ENCODE measurements at places on chromosomes 1 and 21.

DNA sequence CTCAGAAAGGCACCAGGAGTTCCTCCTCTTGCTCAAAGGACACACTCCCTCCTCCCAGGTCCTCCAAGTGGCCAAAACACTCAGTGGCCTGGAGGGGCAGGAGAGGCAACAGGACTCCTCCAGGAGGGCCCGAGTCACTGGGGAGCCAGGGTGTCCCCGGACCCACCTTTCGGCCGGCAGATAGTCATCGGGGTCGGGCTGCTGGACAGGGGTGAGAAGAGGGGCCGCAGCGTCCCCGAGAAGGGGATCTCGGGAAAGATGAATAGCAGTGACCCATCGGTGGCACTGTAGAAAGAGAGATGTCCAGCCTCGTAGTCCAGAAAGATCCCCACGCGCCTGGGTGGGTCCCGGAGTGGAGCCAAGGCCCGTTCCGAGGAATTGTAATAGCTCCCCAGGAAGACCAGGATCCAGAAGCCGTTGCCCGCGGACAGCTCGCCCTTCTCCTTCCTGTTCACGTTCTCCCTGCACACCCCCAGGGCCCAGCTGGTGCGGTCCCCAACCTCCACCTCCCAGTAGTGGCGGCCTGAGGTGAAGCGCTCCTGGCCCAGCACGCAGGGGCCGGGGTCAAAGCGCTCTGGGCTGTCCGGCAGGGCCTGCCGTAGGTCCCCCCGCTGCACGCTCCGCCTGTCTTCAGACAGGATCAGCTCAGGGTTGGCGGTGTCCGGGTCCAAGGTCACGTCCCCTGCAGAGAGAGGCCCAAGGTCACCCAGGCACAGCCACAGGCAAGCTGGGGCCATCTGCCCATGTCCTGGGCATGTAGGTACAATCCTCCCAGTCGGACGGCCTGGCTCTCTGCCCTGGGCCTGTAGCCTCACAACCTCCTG, 11.9 kb downstream of the TRIM11 start:
- no peak for DNase-seq

- DNase-seq = peak; percentile 57
Observed at GRCh38 chr1:174364996-174365736, 82.6 kb upstream of the GPR52 start.

DNA sequence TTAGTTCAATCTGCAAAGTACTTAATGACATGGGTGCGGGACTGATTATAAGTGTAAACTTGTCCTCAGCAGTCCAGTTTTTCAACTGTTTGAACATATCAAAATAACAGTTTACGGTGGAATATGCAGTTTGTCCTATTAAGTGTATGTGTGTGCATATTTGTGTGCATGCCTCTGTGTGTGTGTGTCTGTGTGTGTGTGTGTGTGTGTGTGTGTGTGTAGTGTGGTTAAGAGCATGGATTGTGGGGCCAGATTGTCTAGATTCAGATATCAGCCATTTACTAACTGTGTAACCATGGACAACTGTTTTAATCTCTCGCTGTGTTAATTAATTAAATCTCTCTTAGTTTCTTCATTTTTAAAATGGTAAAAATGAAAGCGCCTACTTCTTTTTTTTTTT, 39.0 kb downstream of the NEXN start:
- no peak for DNase-seq

DNA sequence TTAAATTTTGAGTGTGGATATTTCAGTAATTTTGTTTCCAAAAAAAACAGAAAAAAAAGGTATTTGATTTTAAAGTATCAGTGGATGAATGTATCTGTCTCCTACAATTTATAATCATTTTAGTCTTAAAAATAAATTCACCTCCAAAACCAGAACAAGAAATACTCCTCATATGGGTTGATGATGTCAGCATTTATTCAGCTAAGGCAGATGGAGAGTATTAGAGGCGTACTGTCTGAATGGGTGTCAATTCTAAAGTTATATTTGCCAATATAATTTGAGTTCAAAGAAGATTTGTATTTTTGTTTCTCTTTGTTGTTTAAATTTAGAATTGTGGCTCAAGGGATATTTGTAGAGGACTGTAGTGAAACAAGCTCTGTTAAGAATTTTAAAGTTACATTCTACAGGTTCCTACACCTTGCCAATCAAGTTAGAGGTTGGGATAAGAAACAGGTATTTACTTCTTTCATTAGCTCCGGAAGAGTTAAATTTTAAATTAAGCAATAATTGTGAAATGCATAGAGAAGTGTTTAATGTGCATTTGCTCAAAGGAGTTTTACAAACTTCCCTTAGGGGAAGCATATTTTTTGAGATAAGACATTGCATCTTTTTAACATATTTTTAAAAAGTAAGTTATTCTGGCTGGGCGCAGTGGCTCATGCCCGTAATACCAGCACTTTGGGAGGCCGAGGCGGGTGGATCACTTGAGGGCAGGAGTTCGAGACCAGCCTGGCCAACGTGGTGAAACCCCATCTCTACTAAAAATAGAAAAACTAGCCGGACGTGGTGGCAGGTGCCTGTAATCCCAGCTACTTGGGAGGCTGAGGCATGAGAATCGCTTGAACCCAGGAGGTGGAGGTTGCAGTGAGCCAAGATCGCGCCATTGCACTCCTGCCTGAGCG, 1.2 kb downstream of the PLA2G4A start:
- no peak for DNase-seq

GRCh38 chr1:161199506-161200139, 769 bp upstream of the ADAMTS4 start:
- no peak for DNase-seq

- no peak for DNase-seq
Observed at GRCh38 chr1:241460098-241460873, 59.3 kb downstream of the FH start.

DNA sequence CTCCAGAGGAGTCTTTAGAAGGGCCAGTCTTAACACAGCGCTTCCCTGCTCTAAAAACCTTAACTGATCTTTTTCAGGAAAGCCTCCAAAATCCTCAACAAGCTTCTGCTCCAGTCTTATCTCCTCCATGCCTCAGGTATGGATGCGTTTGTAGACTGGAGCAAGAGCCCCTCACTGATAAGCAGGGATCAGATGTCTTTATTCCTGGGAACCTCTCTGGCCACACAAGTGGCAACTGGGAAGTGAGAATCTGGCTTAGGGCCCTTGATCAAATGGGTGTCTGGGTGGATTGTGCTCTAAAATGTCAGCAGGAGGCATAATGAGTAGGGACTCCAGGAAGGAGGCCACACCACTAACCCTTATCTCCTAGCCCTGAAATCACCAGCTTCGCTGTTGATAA, 1.4 kb downstream of the ZBTB8A start:
- DNase-seq = no peak

DNA sequence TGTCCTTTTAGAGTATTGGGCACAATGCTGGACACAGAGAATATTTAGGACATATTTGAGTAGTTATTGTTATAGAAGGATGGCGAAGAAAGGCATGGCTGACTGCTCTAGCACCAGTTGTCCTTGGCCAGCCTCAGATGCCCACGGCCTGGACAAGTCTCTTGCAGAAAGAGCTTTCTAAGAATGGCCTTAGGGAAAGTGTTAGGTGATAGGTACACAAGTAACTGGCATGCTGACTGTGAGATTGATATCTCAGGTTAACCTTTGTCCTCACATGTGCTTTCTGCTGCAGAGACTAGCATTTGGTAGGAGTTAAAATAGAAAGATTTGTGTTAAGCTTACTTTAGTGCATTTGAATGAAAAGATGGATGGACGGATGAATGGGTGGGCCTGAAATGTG, 10.1 kb downstream of the SFT2D2 start:
- DNase-seq = no peak

DNA sequence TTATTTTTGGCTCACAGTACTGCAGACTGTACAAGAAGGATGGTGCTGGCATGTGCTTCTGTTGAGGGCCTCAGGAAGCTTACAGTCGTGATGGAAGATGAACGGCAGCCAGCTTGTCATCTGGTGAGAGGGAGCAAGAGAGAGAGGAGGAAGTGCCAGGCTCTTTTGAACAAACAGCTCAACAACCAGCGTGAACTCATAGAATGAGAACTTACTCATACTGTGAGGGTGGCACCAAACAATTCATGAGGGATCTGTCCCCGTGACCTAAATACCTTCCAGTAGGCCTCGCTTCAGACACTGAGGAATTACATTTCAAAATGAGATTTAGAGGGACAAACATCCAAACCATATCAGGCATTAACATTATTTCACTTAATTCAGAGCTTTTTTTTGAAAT, 84.7 kb downstream of the PKN2 start:
- DNase-seq = no peak

GRCh38 chr1:13900583-13900982, 200.6 kb downstream of the PRDM2 start:
- DNase-seq = no peak

GRCh38 chr1:168234846-168235547, 9.2 kb downstream of the SFT2D2 start:
- DNase-seq = no peak

DNA sequence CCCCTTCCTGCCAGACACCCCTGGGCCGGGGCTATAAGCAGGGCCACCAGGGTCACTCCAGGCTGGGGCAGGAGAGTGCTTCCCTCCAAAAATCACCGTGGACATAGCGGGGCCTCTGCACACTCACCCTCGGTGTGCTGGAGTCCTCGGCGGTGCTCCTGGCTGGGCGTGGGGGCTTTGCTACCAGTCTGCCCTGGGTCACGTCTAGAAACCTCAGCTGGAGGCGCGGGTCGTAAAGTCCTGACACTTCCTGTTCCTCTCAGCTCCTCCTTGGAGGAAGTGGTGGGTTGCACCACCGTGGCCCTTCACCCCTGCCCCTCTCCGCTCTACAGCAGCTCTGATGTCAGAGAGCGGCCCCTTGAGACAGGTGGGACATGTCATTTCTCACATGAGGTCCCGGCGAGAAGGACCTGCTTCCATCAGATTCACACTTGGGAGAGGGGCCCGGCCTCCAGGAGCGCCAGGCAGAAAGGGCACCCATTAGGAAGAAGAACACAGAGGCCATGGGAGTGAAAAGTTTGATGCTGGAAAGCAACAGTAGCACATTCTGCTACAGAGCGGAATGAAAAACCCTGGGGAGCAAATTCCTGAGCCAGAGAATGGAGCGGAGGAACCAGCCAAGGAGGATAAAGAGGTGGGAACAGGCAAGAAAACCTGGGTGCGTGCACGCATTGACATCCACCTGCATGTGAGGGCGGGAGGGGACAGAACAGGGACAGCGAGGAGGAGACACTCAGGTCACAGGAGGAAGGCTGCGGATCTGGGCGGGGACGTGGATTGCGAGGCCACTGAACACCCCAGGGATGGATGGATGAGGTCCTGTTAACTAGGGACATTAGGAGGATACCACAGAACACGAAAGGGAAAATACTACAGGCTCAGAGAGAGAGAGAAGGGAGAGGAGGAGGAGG, at the start of gene ITGB2:
Gene ITGB2, minus strand, starts transcription at position 206 of the 911 bp plus-strand sequence. CDS start 10,117 bp downstream, outside the sequence.
- DNase-seq = no peak

Data from cerebellum (tissue), 4 donors.